ENCODE measurements at places on chromosomes 5 and 9.
A peak's percentile ranks its signal among the peaks of the same experiment; 100 is the strongest.

DNA sequence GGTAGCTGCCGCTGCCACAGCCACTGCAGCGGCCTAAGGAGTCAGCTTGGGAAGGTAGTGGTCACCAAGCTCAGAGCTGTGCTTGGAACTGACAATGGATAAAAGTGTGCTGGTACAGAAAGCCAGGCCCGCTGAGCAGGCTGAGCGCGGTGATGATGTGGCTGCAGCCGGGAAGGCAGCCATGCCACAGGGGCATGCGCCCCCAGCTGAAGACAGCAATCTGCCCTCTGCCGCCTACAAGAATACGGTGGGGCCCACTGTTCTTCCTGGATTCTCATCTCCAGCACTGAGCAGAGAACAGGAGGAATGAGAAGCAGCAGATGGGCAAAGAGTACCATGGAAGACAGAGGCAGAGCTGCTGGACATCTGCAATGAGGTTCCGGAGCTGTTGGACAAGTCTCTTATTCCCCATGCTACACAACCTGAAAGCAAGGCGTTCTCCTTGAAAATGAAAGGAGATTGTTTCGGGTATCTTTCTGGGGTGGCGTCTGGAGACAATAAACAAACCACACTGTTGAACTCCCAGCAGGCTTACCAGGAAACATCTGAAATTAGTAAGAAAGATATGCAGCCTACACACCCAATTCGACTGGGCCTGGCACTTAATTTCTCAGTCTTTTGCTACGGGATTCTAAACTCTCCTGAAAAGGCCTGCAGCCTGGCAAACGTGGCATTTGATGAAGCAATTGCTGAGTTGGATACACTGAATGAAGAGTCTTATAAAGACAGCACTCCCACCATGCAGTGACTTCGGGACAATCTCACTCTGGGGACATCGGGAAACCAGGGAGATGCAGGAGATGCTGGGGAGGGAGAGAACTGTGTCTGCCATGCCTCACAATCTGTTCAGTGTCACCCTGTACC lies 22.8 kb upstream of the ANKRD18A start:
- no peak for DNase-seq

DNA sequence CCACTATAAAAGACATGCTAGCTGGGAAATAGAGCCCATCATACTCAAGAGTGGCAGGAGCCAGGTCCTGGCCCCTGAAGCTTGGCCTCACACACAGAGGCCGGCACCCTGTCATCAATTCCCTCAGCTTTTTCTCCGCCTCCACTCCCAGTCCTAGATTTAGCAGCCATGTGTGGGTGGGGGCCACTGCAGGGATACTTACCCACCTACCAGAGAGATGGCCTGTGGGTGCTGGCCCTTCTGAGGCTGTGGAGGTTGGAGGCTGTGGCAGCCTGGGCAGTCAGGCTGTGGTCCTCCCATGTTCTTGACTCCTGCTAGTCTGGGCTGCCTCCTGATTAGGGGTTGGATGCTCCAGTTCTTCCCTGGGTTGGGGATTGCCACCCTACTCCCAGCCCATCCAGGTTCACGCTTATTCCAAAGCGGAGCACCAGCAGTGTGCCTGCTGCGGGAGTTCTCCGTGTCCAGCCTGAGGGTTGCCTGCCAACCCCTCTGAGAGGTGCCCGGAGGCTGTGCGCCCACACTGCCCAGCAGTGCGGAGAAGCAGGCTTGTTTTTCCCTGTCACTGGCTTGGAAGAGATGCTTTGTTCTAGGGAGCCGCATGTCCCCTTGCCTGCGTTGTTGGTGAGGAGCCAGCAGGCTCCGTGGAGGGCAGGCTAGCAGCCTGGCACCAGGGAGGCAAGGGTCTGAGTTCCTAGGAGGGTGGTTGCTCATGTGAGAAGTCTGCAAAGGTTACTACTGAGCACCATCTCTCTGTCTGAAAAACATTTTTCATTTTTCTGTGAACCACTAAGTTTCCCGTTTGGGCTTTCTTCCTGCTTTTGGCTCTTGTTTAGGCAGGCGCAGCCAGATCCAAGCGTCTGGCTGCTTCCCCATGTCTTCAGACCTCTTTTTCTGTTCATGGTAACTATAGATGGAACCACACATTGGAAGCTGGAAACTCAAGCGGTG lies 7.5 kb downstream of the SLC22A5 start:
- DNase-seq, result no peak

- DNase-seq, result no peak
Observed at GRCh38 chr9:18569941-18570630, 96.1 kb downstream of the ADAMTSL1 start.

DNA sequence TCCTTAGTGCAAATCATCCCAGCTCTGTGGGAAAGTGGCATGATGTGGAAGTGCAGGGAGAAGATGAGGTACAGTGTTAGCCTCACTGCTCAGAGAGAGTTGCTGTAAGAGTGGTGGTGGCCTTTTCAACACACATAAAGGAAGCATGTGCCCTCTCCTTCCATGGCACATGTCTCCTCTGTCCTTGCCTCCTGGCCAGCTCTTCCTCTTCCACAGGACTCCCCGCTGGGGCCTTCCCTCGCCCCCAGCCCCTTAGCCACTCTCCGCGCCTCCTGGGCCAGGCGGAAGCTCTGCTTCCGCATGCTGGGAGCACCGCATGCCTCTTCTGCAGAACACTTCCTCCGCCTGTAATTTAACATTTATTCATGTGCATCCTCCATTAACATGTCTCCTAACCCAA lies 4.8 kb upstream of the KCNMB1 start:
- no peak for DNase-seq

GRCh38 chr5:61082516-61083280 lies 79.6 kb downstream of the SMIM15 start:
- DNase-seq, result no peak

DNA sequence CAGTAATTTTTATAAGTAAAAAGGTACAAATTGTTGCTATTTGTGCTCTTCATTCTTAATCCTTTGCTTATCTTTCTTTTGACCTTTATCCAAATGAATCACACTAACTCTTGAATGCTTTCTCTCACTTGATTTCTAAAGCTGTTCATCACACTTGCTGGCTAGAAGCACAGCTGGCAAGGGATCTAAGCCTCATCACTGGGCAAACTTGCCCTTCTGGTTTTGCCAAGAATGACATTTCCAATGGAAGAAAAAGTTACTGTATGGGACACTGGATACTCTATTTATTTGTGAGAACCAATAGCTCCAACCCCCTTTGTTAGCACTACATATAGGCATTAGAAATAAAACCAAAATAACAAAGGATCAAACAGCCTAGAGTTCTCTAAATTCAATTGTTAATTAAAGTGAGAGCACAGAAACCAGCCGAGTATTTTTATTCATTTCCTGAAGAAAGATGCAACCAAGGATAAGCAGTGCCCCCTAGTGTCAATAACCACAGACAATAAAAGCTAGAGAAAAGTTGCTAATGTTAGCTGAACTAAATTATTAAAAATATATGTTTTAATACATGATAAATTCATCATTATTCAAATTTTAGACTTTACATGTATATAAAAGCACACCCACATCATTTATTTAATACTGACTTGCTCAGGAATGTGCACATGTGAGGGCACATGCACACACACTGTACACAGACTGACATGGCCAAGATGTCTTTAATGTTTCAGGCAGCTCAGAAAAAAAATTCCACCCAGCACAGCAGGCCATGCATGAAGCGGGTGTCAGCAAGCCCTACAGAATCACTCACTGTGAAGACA lies 59.8 kb upstream of the POU5F2 start:
- peak; percentile 54 for DNase-seq

DNA sequence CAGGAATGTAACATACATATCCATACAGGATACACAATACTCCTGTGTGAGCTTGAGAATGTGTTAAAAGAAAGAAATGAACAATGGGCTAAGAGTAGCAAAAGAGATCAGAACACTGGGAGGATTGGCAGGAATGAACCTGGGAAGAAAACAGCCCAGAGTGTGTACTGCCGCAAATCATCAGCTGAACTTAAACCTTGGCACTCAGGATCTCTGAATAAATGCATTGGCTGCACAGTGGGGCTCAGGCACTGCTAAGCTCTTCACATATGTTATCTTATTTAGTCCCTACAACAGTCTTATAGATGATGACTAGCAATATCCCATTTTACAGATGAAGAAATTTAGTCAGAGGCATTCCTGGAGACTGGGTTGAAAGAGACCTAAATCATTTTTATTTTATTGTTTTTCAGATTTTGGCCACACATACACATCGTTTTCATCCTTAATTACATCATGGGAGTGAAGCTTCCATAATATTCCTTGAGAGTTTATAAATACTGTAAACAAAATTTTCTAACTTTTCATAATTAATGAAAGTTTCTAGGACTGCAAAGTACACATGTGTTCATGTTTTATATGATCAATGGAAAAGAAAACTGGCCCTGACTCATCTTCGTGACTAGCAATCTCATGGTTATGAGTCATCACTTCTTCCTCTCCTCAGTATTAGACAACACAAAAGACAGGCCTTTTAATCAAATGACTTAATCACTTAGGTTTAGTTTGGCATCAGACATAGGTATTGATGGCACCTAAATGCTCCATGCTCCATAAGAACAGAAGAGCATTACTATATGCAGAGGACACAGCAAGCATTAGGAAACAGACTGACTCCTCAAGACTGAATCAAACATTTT lies 59.2 kb downstream of the CDH18 start:
- peak; percentile 64 for DNase-seq

DNA sequence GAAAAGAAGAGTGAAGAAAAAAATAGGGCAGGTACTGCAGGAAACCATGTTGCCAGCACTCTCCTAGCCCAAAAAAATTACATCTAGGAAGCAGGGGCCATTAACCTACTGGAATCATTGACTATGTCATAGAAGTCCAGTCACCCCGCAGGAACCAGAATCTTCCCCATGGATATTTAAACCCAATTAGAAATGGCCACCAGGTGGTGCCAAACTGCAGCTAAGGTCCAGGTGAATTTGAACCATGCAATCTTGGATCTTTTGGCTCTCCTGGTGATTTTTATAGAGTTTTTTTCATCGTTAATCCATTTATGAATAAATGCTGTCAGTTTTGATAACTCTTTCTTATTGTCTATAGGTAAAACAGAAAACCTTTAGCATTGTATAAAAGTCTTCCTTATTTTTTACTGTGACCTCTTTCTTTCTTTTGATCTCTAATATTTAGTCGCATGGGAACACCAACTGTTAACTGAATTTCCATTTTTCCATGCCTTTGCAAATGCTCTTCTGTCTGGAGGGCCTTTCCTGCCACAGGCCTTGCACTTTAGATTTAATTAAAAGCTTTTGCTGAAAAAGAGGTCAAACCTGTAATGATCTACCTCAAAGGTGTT lies 147.5 kb upstream of the FGF10 start:
- peak; percentile 3 for DNase-seq

Measured in astrocyte of the cerebellum (primary cell).